Lung (tissue), 17 donors: ENCODE measurements at places on chromosomes 5 and 9. TPM values are rescaled to one million over a fixed set of nuclear protein-coding genes. Genes with fewer than 3 reads are reported as not detected.

The GZMA gene
- total RNA-seq, result 4.3 TPM

The TERT gene
- not detected for total RNA-seq

The SPATA31E1 gene
- total RNA-seq, result not detected

DNA sequence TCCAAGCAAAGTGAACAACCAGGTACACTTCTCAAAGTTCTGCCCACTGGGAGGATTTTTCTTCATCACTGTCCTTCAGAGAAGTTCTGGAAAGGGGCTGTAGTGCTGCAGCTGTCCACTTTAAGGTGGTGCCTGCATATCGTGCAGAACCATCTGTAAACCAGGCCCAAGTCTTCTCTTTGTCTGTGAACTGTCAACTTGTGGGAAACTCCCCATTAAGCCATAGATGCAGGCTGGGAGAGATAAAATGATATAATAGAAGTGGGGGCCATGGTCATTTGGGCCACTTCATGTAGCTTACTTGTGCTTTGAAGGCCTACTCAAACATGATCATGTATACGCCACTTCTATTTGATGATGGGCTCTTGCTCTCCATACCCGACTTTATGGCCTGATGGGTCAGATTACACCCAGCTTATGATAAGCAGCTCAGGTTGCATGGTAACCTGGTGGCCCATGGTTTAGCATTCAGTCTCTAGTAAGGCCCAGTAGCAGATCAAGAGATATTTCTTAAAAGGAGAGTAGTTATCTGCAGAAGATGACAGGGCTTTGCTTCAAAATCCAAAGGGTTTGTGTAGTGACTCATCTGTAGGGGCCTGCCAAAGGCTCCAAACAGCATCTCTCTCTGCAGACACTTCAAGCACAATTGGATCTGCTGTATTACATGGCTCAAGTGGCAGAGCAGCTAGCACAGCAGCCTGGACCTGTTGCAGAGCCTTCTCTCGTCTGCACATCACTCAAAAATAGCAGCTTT, 15.7 kb upstream of the BTF3 start:
- DNase-seq, result no peak

- DNase-seq, result no peak
Measured at GRCh38 chr5:150117945-150118560, 31.7 kb upstream of the CSF1R start.

DNA sequence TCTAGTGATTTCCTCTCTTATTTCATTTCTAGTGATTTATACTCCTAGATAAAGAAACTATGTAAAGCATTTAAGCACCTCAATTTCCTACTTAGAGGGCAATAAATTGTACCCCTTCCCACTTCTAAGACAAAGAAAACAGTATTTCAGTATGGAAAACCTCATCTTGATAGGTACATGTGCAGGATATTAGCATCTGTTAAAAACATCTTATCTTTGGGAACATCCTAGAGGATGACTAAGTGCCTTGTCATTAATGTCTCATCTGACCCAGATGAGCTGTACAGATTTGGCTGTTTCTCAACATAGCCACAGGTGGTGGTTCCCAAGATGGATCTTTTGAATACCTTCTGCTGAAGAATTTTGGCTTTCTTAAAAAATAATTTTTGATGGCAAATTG, 5.7 kb downstream of the MEGF10 start:
- no peak for DNase-seq

- DNase-seq, result no peak
Measured at GRCh38 chr5:55338810-55339243, 31.0 kb downstream of the MTREX start.

- no peak for DNase-seq
Measured at GRCh38 chr9:103798620-103799019, 295.5 kb upstream of the SMC2 start.

GRCh38 chr5:119063579-119064379, 7.1 kb upstream of the DMXL1 start:
- DNase-seq, result no peak

- DNase-seq, result no peak
Measured at GRCh38 chr9:88011005-88011766, 36.9 kb upstream of the CDK20 start.

DNA sequence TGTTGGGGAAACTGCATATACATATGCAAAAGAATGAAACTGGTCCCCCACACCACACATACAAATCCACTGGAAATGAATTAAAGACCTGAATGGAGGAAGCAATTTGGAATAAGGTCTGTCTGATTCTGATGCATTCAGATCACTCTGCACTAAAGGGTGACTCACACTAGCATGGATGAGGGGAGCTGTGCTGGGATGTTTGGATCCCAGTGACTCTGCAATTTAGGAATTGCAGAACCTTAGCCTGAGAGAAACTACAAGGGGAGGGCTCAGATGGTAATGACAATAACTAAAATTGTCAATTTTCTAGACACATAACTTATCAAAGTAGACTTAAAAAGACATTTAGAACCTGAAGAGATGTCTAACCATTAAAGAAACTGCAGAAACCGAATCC, 312.0 kb downstream of the CDK5RAP2 start:
- no peak for DNase-seq

- no peak for DNase-seq
Measured at GRCh38 chr9:109887079-109887478, 107.1 kb downstream of the PALM2AKAP2 start.
